NCI-H1092 (cell line): ENCODE measurements at places on chromosomes 2 and 18.

DNA sequence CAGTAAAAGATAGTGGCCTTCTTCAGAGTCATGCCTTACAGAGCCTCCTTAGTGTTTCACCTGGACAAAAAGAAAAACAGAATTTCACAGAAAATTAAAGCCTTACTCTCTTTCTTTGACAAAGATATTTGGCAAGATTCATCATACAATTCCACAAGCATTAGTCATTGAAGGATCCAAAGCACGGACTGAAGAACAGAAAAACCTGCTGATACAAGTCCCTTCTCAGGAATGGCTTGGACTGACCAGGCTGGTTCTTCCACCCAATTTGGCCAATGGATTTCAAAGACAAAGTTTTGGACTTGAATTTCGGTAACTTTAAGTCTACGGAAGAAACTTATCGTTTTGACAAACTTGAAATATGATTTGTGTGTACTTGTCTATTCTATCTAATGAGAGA lies 39.1 kb upstream of the GALNT3 start:
- DNase-seq: no peak

GRCh38 chr2:65344689-65345088 lies 87.7 kb downstream of the SPRED2 start:
- DNase-seq: no peak

- DNase-seq: no peak
Measured at GRCh38 chr2:30232801-30233130, 1.4 kb downstream of the LBH start.

GRCh38 chr2:41764131-41764530 lies 283.7 kb upstream of the PKDCC start:
- DNase-seq: no peak

GRCh38 chr2:235864733-235865515 lies 303.3 kb downstream of the GBX2 start:
- no peak for DNase-seq

DNA sequence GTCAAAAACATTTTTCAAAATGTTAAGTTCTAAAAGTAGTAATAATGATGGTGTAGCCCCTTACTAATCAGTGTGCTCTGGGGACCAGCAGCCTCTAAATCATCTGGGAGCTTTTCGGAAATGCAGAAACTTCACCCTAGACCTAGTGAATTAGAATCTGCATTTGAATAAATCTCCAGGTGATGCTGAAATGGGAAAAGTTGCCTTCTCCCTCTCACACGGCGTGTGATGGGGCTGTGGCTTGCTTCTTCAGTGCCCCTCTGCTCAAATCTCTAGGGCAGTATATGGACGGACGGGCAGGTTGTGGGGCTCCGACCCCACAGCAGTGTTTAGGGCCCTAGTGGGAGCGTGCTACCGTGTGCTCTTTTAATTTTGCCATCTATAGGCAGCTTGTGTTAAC lies 368.6 kb downstream of the GALNT13 start:
- DNase-seq: no peak

- DNase-seq: no peak
Measured at GRCh38 chr2:46901611-46902010, 14.0 kb downstream of the MCFD2 start.

GRCh38 chr2:66443186-66443978 lies 8.5 kb downstream of the MEIS1 start:
- DNase-seq: no peak

- DNase-seq: no peak
Measured at GRCh38 chr2:220660277-220661145, 911.6 kb downstream of the EPHA4 start.

DNA sequence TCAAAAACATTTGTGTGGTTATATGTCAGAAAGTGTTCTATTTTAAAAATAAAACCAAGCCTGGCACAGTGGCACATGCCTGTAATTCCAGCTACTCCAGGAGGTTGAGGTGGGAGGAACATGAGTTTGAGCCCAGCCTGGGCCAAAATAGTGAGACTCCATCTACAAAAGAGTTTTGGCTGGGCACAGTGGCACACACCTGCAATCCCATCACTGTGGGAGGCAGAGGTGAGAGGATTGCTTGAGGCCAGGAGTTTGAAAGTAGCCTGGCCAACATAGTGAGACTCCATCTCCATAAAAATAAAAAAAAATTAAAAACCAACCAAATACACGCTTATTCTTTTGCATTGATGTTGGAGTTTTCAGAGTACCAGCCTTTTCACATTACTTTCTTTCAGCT lies 9.6 kb downstream of the ANKRD12 start:
- no peak for DNase-seq

DNA sequence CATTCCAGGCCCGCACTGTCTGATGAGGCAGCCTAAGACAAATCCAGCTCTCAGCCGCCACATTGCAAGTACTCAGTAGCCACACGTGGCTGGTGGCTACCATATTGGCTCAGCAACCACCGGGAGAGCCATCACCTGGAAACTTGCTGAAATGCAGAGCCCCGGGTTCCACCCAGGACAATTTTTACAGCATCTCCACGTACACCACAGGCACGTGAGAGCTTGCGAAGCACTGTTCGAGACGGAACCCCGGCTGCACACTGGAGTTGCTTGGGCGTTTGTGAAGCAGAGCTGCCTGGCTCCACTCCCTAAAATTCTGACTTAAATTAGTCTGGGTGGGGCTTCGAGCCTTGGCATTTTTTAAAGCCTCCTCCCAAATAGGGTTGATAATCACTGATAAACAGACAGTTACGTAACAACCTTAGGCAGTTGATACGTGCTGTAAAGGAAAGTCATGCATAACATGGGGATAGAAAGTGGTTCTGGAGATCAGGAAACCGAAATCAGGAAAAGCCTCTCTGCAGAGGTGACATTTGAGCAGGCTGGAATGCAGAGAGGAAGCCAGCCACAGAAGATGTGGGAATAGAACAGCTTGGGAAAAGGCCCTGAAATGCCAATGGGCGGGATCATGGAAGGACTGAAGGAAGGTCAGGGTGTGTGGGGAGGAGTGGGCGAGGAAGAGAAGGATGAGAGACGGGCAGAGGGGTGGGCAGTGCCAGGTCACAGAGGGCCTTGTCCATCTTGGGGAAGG lies 6.2 kb downstream of the ASAP2 start:
- DNase-seq: no peak

DNA sequence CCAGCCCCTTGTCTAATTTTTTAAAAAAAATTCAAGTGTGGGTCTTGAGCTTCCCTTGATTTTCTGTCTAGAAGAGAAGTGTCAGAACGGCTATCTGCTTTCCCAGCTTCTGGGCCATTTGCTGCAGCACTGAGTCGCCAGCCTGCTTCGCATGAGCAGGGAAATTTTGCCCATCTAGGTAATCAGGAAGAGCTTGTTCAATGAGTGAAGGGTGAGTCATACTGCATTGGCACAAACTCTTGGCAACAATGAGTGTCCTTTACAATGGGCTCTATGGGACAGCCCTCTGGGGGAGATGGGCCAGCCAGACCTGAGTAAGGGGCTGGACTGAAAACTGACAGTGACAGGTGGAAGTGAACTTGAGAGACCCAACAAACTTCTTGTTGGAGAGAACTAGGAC lies 2.4 kb upstream of the RNF144A start:
- no peak for DNase-seq

- no peak for DNase-seq
Measured at GRCh38 chr2:118858485-118859156, 11.2 kb upstream of the EN1 start.

DNA sequence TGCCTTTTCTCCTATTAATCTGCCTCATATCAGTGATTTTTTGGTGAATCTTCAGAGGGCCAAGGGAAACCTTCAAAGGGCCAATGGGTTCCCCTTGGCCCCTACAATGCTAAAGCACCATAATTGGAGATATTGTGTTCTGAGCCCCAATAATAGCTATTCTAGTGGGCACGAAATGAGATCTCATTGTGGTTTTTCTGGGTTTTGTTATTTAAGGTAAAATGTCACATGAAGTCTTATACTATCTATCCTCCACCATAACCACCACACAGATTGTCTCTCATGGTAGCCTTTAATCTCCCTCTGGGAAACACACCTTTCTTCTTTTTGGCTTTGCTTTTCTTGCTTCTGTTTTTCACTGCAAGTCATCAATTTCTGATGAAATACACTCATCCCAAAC lies 152.8 kb downstream of the B3GNT2 start:
- DNase-seq: no peak
